CD4-positive, alpha-beta T cell (primary cell): ENCODE measurements at places on chromosomes 1 and 21.

DNA sequence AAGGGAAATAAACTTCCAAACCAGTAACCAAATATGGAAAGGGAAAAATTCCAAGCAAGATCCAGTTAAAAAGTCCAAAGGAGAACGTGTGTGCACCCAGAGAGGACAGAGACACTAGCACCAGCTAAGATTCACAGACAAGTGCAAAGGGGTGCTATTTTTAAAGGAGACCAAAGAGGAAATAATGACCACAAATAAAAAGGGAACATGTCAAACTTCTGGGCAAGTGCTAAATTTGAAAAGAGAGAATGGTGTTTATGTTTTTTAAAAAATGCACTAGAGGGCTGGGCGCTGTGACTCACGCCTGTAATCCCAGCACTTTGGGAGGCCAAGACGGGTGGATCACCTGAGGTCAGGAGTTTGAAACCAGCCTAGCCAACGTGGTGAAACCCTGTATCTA is 8.6 kb downstream of the JAM2 start:
- no peak for DNase-seq

DNA sequence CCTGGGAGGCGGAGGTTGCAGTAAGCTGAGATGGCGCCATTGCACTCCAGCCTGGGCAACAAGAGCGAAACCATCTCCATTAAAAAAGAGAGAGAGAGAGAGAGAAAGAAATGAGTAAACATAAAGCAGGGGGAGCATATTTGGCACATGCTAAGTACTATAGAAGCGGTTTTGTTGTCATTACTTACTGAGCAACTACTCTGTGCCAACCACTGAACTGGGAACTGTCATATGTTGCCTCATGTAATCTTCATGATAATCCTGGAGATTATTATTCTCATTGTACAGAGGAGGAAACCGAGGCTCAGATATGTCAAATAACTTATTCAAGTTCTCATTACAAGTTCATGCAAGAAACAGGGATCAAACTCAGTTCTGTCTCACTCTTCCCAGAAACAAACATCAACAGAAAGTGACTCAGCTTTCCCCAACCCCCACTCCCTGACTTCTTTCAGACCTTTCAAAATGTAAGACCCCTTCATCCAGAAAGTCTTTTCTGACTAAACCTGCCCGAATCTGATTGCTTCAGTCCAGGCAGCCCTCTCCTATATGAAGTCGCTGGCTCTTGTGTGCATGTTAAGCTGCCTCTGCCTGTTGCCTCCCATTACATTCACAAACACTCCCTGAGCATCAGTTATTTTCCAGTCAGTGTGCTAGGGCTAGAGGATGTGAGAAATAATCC is 23.5 kb downstream of the LAMB3 start:
- DNase-seq, result no peak

DNA sequence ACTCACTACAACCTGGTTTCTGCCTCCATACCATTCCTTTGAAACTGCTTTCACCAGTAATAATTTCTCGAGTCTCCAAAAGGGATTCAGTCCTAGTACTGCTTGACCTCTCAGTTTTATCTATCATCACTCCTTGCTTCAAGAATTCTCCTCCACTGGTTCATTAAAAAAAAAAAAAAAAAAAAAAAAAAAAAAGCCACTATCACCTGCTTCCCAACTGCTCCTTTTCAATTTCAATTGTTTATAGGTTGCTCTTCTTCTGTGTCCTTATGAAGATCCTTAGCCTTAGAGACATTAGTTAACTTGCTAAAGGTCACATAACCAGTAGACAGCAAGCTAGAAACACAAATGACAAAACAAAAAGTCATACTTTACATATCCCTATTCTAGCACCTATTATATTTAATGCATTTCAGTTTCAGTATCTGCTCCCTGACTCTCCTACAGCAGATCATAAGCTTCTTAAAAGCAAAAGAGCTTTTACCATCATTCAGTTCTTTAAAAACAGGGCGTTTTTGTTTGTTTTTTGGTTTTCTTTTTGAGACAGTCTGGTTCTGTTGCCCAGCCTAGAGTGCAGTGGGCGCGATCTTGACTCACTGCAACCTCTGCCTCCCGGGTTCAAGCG is 7.1 kb downstream of the NRDC start:
- no peak for DNase-seq

- DNase-seq, result no peak
Observed at GRCh38 chr1:227166559-227166958, 151.7 kb downstream of the CDC42BPA start.

DNA sequence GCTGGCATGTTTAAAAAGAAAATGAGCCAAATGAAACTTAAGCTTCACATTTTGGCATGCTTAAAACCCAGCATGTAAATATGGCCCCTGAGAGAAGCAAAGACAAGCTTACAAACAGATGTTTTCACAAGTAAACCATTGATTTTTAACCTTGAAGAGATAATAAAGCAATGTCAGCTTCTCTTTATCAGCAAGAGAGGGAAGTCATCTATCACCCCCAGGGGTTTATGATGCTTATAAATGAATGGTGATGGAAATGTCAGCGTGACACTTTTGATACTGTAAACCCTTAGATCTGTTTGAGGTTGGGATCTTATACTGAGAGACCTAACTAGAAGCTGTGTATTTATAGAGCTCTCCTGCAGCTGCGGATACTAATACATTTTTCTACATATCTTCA is 471.3 kb downstream of the PLA2G4A start:
- no peak for DNase-seq

GRCh38 chr1:176994931-176995596 is 169.4 kb downstream of the ASTN1 start:
- no peak for DNase-seq

DNA sequence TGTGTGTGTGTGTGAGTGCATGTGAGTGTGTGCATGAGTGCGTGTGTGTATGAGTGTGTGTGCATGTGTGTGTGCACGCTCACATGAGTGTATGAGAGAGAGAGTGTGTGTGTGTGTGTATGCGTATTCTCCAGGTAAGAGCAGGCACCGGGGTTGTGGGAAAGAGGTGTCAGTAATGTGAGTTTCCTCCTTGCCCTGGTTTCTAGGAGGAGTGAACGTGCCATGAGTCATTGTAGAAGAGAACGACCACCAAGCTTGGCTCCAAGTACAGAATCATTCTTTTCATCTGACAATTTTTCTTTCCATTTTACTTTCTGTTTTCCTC is 79.1 kb downstream of the POFUT2 start:
- DNase-seq, result no peak

DNA sequence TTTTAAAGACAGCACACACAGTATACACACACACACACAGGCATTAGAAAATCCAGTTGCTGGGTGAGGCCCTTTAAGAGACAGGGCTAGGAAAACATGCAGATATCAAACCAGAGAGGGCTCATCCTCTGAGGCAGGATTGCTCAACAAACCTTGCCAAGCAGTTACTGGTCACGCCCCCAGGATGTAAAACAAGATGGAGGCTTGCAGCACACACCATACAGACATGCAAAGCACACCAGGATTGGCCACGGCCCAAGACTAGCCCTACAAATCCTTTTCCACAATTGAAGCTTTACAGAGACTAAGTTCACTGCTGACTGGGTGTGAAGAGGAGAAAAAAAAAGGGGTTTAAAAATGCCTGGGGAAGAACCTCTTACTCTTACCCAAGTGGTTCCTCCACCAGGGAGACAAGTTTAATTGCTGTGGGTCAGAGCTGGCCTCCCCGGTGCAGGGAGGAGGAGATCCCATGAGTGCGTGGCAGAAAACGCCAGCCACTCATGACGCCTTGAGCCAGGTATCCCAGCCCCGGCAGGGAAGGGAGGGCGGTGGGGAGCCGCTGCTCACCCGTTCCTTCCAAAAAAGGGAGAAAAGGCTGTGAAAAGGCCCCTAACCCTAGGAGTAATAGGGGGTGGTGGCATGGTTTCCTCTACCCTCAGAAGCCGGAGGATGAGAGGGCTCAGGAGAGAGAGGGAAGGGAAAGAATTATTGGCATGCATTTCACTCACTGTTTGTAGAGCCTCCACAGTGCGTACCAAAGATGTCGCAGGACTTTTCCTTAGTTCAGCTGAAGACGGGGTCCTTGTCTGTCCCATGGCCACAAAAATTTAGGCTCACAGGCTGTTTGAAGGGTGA is 594.6 kb upstream of the ZP4 start:
- DNase-seq, result no peak

GRCh38 chr1:113255720-113256347 is 134.5 kb upstream of the MAGI3 start:
- DNase-seq, result no peak

DNA sequence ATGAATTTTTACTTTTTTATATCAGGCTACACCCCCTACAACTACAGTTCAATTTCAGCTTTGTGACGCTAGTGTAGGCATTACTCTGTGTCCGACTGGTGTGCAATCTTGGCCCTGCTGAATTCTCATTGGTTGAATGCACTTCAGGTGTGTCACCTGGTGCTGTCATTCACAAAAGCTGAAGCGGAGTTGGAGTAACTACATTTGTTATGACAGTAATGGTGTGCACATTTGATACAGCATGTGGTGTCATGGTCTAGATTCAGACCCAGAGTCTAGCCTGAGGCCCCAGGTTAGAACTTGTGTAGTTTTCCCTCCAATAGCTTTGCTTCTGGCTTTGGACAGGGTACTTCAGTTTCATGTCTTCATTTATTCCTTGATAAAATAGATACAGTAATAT is 88.7 kb downstream of the C1orf94 start:
- no peak for DNase-seq

GRCh38 chr21:46191257-46191685 is 7.0 kb upstream of the SPATC1L start:
- DNase-seq, result no peak

DNA sequence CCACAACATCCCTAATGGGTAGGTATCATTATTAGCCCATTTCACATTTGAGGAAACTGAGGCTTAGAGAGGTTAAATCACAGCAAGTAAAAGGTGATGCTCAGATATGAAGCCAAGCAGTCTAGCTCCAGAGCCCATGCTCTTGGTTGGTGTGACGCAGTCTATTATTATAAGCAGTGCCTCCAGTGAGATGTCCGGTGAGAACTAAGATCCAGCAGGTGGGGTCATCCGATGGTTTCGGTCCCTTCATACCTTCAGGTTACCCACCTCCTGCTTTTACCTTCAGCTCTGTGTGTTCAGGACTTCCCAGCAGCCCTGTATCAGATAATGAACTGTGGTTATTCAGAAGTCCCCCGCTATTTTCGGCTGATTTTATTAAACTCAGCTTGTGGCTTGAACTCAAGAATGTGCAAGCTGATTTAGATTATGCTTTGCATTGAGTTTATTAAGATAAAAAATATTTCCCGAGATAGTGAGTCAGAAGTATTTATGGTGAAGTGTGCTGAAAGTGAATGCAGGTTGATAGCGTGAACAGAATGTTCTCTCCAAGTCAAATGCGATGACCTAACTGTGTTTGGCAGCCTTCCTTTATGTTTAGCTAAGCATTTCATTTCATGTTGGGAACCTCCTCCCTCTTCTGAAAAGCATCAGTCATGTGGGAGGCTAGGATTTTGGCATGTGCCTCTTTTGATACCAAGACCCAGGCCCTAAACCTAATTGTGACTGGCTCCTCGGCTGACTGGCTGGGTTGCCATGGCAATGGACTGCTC is 160.9 kb upstream of the UBE2U start:
- no peak for DNase-seq

DNA sequence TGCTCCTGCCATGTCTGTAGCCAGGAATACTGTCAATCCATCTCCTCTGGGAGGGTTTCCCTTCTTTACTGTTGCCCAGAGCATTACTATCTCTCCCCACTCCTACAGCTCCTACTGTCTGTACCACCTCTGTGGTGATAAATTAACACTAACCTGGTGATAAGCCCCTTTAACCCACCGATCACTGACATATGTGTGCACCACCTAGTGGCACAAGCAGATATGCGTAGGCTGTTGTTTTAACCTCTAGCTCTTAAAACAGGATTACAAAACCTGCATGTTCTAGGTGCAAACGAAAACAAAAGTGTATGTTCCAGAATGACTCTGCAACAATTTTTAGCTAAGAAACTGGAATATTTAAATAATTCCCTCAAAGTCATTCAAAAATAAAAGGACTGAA is 93.9 kb upstream of the BEND5 start:
- DNase-seq, result no peak

GRCh38 chr1:151292207-151293030 is 10.3 kb downstream of the ZNF687 start:
- no peak for DNase-seq

DNA sequence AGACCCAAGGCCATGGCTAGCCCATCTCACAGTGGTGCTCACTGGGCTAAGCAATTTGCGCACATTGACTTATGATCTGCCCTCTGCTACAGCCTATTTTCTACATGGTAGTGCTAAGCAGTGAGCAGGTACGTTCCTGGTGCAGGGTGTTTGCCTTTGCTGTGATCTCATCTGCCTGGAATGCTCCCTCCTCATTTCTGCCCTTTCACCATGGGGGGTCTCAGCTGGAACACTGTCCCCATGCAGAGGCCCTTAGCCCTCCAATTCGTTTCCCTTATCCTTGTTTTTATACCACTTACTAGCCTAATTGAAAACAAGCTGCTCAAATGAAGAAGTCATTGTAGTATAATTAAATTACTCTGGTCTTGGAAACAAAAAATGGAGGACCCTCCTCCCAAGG is 2.0 kb upstream of the B3GALT5 start:
- no peak for DNase-seq

DNA sequence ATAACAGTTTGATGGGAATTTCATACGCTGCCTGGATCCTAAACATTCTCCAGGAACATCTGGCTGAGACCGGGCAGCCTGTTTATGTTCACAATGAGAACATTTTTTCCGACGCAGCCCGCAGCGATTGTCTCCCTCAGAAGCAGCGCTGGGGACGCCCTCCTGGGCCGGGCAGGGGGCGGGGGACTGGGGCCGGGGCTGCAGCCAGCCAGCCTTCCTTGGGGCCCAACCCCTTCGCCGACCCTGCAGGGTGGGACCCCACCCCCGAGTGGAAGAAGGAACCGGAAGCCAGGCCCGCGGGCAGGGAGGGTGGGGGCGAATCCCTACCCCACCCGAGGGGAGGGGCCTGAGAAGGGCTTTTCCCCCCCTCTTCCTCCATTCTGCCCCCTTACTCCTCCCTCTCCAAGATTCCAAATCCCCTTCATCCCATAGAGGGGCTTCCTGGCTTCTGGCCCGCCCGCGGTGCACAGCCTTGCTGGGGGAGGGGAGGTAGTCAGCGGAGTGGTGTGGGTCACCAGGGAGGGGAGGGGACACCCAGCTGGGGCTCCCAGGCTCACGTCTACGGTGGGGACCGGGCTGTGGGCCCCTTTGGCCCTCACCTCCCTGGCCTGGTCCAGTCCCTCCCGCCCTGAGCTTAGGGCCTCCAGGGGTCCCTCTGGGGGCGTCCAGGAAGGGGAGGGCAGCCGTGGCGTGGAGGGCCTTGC is 60.6 kb downstream of the WNT9A start:
- DNase-seq, result peak; percentile 61

- peak; percentile 37 for DNase-seq
Observed at GRCh38 chr1:224183591-224184312, 712 bp downstream of the DEGS1 start.

GRCh38 chr1:192559115-192560006 is 16.2 kb upstream of the RGS1 start:
- DNase-seq, result no peak
